ENCODE measurements at places on chromosomes 1 and 21.

DNA sequence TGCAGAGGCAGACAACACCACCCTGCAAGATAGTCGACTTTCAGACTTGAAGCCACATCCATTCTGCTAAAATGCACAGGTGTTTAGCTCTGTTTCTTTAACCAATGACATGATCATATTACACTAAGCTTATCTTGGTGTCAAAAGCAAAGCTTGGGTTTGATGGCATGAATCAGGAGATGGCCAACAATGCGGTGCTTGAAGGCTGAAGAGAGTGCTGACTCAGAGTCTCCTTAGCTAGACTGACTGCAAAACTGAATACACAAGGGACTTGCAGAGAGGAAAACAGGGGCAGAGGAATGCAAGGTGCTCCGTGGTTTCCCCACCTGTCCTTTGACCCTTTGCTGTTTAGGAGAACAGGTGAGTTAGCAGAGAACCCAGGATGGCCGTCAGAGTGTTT, 262.6 kb downstream of the SIPA1L2 start:
- DNase-seq, result peak; percentile 76

- peak; percentile 29 for DNase-seq
Observed at GRCh38 chr1:205417870-205418635, 3.8 kb downstream of the LEMD1 start.

GRCh38 chr1:56265216-56265615, 314.1 kb downstream of the PLPP3 start:
- no peak for DNase-seq

DNA sequence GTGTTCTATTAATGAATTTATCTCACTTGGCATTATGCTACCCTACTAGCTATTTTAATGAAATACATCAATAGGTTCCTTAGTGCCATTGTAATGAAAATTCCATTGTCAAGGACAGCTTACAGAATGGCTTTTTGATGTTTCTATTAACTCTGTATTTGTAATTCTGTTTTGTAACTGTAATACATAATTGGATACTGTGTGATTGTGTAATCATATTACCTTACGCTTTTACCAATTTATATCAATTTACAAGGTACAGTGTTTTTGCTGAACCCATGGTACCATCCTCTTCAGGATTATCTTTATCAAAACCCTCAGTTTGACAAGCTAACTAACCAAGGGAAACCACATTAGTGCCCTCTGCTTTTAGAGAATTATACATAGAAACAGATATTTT, 277.9 kb downstream of the LRRC7 start:
- no peak for DNase-seq

GRCh38 chr1:18746981-18747380, 112.5 kb downstream of the TAS1R2 start:
- no peak for DNase-seq

GRCh38 chr1:14681182-14681581, 82.7 kb downstream of the KAZN start:
- DNase-seq, result no peak

DNA sequence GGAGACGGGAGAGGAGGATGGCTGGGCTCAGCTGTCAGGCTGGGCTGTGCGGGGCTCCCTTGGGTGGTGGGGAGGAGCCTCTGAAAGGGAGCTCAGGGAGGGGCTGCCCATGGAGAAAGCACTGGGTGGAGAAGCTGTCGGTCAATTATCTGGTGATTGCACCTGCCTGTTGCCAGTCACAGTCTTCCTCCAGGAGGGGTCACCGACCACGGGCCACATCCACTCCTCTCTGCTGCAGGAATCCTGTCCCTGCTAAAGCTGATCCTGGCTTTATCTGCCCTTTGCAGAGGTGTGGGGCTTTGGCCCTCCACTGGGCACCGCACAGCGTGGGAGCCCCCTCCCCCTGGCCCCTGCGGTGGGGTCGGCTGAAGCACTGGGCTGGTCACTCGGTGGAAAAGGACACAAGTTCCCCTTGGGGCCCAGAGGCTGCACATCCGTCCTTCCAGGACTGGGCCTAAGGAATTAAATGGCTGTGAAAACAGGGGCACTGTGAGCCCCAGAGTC, 21.8 kb upstream of the COL18A1 start:
- DNase-seq, result peak; percentile 54

DNA sequence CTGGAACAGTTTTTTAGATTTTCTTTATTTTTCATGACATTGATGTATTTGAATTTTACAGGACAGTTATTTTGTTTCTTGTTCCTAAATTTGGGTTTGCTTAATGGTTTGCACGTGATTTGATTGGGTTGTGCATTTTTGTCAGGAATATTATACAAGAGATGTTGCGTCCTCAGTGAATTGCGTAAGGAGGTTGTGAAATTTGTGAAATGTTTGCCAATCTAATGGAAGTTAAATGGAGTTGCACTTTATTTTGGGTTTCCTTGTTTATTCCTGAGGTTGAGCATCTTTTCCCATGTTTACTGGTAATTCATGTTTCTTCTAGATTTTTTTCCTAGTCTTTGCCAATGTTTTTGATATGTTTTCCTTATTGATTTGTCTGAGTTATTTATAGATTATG, 19.9 kb downstream of the ZNF648 start:
- DNase-seq, result no peak

- DNase-seq, result no peak
Observed at GRCh38 chr1:64877151-64877550, 89.2 kb downstream of the JAK1 start.

GRCh38 chr21:35231090-35231489, 182.0 kb upstream of the RUNX1 start:
- no peak for DNase-seq

GRCh38 chr1:245503548-245503947, 348.8 kb downstream of the KIF26B start:
- no peak for DNase-seq

DNA sequence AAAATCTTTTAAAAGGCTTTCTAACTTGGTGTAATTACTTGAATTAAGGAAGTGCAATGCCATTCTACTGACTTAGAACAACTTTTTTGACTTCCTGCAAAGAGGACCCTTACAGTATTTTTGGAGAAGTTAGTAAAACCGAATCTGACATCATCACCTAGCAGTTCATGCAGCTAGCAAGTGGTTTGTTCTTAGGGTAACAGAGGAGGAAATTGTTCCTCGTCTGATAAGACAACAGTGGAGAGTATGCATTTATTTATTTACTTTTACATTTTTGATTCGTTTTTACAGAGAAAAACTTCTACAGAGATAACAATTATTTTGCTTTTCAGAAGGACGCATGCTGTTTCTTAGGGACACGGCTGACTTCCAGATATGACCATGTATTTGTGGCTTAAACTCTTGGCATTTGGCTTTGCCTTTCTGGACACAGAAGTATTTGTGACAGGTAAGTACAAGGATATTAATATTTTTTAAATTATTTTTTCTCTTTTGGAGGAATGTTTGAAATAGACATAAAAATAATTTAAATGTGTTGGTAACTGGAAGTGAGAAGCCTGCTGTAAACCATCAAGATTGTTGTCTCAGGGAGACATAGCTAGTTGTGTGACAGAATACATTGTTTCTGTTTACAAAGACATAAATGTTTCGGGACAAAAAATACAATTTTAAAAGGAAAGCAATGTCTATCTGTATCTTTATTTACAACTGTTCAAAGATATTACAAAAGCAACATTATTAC, at the start of gene PTPRC:
PTPRC (plus strand) TSS at position 147 of the 742 bp plus-strand sequence; CDS start at position 376, 229 bp downstream.
- DNase-seq, result no peak

- no peak for DNase-seq
Observed at GRCh38 chr1:114428083-114428754, 82.8 kb downstream of the TRIM33 start.

DNA sequence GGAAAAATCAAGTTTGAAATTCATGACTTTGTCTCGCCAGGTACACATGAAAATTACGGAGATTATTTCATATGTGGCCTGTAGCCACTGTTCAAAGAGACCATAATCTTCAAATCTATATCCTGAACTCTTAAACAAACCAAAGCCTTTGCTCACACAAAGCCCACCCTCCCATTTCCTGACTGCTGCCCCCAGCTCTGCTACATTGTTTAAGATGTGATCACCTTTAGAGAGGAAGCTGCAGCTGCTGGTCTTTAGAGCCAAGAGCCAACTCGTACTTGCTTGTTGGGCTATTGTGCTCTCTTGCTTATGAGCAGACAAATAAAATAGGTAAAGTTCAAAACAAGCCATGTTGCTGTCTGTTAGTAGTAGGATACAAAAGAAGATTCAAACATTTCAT, 71.9 kb downstream of the DTL start:
- DNase-seq, result no peak
